Activated T-cell treated with anti-CD3 and anti-CD28 coated beads, Interleukin-2, amount 50 U/mL, for 72 hours (primary cell): ENCODE measurements at places on chromosomes 4 and X. TPM values are rescaled to one million over a fixed set of nuclear protein-coding genes. Genes with fewer than 3 reads are reported as not detected.

DNA sequence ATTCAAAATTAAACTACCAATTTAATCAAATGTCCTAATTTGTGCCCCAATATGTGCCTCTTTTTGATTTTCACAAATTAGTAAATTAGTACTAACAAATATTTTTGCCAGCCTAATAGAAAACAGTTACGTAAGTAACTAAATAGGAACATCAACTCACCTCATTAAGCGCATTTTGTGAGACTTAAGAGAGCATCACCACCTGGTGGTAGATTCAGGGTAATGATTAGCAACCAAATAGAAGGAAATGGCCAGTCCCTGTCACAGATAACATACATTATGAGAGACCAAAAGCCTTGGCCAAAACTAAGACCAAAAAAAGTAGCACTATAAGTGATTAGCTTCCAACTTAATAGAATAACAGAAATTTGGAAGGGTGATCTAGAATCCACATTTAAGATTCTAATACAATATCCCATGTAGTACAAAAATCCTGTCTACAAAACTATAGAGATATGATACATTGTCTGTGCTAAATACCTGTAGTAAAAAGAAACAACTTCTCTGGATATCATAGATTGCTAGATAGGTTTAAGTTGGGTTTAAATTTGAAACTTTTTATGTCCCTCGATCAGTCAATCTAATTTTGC, 46.7 kb downstream of the C4orf46 start:
- DNase-seq: peak; percentile 3

DNA sequence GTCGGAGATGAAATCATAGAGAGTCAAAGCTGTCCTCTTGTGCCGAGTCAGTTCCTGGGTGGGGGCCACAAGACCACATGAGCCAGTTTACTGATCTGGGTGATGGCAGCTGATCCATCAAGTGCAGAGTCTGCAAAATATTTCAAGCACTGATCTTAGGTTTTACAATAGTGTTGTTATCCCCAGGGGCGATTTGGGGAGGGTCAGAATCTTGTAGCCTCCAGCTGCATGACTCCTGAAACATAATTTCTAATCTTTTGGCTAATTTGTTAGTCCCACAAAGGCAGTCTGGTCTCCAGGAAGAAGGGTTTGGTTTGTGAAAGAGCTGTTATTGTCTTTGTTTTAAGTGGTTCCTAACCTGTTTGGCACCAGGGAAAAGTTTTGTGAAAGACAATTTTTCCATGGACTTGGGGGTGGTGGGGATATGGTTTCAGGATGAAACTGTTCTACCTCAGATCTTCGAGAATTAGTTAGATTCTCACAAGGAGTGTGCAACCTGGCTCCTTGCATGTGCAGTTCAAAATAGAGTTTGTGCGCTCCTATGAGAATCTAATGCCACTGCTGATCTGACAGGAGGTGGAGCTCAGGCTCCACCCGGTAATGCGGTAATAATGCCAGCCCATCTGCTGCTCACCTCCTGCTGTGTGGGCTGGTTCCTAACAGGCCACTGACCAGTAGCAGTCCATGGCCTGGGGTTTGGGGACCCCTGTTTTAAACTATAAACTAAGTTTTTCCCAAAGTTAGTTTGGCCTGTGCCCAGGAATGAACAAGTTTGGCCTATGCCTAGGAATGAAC, 29.2 kb downstream of the METAP1 start:
- DNase-seq: no peak

- no peak for DNase-seq
Observed at GRCh38 chr4:3851211-3851610, 85.0 kb downstream of the ADRA2C start.

GRCh38 chr4:48706736-48707135, 73.3 kb downstream of the FRYL start:
- DNase-seq: no peak

DNA sequence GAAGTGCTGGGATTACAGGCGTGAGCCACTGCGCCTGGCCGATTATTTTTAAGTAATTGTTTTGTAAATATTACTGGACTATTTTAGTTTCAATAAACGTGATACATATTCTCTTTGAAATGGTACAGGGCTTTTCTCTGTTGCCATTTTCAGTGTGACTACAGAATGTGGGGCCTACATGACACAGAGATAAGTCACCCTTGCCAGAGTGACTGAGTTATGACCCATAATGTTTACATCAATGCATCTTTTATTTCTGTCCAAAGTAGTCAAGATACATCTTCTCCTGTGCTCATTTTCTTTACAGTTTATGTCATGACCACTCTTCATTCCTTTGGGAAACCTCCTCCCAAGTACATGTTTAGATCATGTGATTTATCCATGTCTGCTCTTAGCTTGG, 88.3 kb upstream of the GC start:
- no peak for DNase-seq

DNA sequence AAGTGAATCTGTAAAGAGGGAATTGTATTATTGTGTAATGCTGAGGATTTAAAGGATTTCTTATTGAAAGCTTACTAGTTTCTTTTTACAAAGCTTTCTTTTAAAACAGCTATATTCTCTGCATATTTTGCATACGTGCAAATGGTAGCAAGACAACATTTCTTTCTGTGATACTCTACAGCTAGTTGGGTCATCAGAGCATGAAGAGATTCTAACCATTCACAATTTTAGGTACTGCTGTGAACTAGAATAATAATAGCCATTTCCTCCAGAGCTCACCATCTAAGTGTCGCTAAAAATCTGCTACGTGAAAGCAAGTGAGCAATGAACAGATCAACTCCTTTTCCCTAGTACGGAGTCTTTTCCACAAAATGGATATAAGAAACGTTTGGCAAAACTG, 37.3 kb downstream of the ARHGAP6 start:
- DNase-seq: no peak

GRCh38 chr4:129747756-129748155, 651.8 kb downstream of the C4orf33 start:
- DNase-seq: no peak

GRCh38 chrX:83469551-83469950, 38.5 kb upstream of the POU3F4 start:
- peak; percentile 14 for DNase-seq

DNA sequence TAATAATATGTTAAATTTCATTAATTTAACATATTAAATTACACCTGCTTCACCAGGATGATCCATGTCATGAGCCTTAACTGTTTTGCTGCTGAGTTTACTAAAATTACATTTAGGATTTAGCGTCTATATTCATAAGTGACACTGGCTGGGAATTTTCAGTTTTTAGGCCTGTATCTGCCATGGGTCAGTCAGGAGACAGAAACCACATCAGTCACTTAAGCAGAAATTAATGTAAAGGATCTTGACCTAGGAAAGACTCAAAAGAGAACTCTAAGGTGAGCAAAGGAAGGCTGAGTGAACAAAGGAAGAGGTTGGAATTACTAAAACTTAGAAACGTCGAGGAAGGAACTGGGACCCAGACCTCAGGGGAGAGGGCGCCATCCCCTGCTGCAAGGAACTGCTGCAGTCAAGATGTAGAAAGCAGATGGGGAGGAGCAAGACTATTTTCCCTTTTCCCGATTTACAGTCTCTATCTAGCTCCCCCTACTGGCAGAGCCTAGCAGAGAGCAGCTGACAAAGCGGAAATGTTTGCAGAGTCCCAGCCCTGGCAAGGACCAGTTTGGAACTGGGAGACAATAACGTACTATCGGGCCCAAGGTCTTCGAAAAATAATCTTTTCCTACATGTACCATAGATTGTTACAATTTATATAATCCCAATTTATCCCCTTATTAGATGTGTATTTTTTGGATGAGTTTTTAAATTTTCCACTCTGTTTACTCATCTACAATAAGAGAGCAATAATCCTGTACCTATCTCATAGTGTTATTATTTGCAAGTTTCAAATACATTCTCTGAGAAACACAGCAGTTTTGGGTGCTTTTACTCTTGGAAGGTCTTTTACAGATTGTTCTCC, 22.6 kb upstream of the RBBP7 start:
- peak; percentile 61 for DNase-seq

DNA sequence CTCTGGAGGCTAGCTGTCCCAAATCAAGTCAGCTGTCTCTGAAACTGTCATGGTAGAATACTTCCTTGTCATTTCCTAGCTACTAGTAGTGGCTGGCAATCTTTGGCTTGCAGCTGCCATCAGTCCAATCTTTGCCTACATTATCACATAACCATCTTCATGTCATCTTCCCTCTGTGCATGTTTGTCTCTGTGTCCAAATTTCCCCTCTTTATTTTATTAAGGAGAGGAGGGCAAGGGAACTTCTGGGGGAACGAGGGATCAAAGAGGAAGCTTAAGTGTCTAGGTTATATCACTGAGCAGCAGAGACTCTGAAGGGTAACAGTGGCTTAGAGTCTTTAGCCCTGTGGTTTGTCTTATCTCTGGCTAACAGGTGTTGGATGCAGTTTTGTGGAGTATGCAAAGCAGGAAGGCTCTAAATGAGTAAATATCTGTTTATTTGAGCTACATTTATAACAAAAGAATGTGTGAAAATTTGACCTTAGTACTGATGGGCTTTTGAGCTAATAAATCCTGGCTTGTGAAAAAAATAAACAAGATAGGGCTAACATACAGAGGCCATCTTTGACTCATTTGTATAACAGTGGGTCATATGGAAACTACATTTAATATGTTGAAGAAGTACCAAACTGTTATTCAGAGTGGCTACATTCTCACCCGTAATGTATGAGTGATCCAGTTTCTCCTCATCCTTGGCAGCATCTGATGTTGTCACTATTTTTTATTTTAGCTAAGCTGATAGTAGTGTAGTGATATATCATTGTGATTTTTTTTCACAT, 49.4 kb upstream of the ENOX2 start:
- DNase-seq: no peak

DNA sequence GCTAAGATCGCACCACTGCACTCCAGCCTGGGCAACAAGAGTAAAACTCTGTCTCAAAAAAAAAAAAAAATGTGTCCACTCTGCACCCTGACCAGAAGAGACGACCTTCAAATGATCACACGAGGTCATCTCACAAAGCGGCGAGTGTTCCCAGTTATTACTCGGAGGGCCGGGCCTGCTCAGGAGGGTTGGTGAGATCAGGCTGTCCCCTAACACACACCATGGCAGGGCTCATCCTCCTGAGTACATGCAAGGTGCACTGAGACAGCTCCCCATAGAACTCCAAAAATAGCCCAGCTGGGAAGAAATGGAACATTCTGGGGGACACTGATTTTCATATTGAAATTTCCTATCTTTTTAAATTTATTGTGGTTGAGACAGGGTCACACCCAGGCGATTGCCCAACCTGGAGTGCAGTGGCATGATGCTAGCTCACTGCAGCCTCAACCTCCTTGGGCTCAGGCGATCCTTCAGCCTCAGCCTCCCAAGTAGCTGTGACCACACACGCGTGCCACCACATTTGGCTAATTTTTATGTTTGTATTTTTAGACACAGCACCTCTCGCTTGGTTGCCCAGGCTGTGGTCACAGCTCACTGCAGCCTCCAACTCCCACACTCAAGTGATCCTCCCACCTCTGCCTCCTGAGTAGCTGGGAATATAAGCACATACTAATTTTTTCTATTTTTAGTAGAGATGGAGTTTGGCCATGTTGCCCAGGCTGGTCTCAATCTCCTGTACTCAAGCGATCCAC, 51.5 kb downstream of the DHRSX start:
- no peak for DNase-seq

GRCh38 chr4:6916587-6917460, 7.2 kb downstream of the TBC1D14 start:
- DNase-seq: peak; percentile 75

DNA sequence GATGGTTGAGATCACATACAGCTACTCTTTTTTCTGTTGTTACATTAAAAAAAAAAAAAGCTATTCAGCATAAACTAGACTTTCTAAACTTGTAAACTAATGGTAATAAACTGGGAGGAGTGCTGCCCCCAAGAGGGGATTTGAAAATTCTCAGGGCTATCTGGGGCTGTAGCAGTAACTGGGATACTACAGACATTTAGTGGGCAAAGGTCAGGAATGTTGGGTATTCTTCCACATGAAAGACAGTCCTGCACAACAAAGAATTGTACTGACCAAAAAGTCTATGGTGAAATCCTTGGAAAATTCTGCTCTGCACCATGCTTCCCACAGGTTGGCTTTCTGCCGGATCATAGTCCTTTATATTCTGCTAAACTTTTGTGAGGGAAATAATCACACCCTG, 232.6 kb upstream of the BOD1L1 start:
- no peak for DNase-seq

DNA sequence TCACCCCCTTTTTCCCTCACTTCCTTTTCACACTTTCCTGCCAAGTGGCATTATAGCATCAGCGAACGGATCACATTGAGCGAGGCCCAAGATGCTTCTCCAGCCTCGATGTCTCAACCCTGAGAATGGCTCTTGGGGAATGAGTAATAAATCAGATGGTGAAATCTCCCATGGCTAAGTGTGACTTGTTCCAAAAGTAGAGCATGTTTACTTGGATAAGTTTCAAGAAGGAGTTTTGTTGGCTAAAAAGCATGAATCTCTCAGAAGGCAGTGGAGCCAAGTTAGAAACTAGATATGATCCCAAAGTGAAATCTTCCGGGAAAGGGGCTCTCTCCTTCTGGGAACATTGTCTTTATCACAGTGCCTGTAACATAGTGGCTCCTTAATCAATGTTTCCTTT, 316.3 kb downstream of the CAMK2D start:
- no peak for DNase-seq

RAB28 gene
- 15.6 TPM for total RNA-seq

PNMA6F gene
- total RNA-seq: not detected

AFM gene
- not detected for total RNA-seq

MGAT4D gene
- not detected for total RNA-seq

UNC5C gene
- total RNA-seq: 0.14 TPM
